Skeletal muscle cell (primary cell): ENCODE measurements at places on chromosomes 13 and 19.
A peak's percentile ranks its signal among the peaks of the same experiment; 100 is the strongest.

DNA sequence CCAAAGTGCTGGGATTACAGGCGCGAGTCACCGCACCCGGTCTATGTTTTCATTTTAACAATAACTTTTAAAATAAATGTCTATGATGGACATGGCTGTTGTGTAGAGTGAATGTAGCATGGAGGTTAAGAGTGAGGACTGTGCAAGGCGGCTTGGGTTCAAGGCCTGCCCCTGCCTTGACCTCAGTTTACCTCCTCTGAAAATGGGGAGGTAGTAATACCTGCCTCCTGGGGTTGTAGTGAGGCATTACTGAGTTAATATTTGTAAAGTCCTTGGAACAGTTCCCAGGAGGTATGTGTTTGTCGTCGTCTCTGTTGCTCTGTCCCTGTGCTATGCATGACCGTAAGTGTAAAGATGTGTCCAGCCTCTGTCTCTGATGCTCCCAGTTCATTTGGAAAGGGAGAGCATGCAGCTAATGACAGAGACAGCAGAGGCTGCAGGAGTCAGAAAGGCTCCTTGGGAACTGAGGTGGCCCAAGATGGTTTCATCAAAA lies 9.4 kb downstream of the GARRE1 start:
- DNase-seq: no peak

DNA sequence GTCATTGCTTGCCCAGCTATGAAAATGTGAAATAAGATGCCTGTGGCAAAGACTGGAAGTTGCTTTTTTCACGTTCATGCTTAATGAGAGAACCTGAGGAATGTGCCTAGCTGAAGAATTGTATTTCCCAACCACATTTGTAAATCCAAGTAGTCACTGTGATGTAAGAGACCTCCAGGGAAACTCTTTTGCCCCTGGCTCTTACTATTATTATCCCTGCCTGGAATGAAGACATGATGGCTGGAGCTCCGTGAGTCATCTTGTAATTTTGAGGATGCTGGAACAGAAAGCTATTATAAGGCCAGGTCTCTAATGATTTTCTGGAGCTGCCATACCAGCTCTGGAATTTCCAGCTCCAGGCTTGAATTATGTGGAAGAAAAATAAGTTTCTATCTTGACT lies 894.3 kb downstream of the DIAPH3 start:
- peak; percentile 28 for DNase-seq

DNA sequence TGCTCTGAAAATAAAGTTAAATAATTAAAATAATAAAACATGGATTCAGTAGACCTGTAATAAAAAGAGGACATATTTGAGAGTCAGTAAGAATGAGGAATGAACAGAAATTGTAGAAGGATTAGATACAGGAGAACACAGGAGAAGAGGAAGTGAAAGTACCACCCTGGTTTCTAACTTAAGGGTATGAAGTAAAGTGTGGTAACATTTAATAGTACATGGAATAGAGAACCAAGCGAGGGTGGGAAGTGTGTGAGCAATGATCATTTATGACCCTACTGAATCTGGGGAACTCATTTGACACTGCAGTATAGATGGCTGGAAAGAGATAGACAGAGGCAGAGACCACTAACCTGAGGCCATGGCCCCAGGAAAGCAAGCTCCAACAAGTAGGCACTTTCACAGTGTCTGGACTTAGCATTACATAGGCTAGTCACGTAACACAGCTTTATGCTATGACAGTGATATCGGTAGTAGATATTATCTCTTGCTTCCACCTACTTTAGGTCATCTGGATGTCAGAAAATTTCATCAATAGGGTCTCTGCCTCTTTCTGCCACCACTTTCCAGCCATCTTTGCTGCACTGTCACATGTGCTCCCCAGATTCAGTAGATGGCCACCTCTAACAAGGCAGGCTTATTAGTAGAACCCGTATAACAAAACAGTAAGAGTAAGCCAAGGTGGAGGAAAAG lies 633.9 kb upstream of the MIR17HG start:
- DNase-seq: no peak

GRCh38 chr13:24650161-24650560 lies 30.0 kb upstream of the ATP12A start:
- DNase-seq: peak; percentile 49

DNA sequence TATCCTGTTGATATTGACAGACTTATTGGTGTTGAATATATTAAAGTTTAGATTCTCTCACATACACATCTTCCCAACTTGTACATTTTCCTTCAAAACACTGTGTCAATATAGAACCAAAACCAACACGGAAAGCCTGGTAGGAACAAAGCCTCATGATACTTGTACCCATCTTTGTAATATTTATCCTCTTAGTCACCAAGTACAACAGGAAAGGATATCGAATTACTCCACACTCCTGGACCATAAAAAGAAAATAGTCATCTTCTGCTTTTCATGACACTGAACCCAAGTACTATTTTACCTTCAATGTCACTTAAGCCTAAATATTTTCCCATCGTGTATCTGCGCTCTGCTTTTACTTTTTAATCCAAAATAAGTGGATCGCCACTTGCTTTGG lies 702.9 kb upstream of the PCDH9 start:
- DNase-seq: no peak

DNA sequence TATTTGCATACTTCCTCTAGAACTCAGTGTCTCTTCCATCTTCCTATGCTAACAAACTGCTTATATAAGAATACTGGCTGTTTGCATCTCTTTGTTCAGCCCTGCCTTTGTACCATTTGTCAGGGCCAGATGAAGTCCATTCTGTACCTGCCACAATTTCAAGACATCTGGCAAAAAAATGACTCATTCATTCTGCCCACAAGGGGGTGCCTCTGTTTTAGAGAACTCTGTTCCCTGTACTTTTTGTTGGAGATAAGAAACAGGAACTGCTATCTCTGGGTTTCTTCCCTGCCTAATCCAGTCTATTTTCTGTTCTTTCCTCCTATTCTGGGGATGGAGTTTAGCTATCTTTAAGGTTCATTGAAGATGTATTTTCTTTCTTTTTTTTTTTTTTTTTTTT lies 23.0 kb downstream of the ZNF568 start:
- DNase-seq: no peak

DNA sequence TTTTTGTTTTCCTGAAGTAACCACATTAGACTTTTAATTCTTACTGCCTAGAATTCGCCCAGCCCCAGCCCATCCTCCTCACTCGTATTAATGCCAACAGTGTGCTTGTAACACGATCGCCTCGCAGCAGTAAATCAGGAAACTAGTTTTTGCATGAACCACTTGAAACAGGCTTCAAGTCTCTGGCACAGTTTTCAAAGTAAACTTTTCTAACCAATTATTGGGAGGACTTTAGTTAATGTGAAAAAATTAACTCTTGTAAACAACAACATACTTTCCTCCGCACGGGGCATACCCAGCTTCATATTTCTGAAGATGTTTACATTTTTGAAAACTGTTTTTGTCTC lies 39.2 kb downstream of the TNFRSF19 start:
- DNase-seq: peak; percentile 44

GRCh38 chr13:65456150-65456912 lies 1773.8 kb downstream of the PCDH9 start:
- no peak for DNase-seq

GRCh38 chr13:111506125-111506524 lies 185.7 kb downstream of the TEX29 start:
- DNase-seq: no peak

- no peak for DNase-seq
Observed at GRCh38 chr13:108263621-108264355, 5.7 kb upstream of the TNFSF13B start.

DNA sequence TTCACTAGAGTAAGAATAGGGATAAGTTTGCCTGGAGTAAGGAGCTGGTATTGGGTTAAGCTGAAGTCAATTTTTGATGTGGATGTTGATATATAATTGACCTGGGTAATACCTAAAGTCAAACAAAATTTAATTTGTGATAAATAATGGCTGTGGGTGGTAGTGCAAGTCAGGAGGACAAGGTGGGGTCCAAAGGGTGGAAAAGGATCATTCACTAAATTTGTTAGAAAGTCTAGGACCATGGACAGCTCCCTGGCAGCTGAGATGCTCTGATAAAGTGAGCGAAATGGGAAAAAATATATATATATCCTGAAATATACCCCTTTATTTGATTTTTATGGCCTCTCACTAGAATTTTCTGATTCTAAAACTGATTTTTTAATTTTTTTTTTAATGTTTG lies 463.5 kb downstream of the GPC6 start:
- DNase-seq: no peak

- no peak for DNase-seq
Observed at GRCh38 chr19:10640361-10640760, 13.8 kb upstream of the ILF3 start.

DNA sequence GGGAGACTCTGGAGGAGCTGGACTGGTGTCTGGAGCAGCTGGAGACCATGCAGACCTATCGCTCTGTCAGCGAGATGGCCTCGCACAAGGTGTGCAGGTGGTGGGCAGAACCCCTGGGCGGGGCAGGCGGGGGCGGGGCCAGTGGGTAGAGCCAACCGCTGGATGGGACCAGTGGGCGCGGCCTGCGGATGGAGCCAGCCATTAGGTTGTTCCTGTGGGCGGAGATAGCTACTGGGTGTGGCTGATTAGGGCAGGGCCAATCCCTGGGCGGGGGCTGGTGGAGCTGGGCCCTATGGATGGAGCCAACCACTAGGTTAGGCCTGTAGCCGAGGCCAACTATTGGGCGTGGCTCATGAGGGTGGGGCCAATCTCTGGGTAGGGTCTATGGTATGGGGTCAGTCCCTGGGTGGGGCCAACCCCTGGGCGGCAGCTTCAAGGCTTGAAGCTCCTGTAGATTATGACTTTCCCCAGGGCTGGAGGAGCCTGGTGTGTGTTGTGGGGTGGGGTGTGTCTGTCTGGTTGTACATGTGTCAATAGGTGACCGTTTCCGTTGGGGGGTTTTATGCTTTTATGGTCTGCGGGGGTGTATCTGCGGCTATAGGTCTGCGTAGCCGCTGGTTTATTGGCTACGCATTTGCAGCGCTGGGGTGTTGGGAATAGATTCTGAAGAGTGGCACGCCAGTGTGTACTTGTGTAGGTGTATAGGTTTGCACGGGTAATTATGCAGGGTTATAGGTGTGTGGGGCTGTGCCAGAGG lies 30.7 kb downstream of the PDE4A start:
- no peak for DNase-seq

DNA sequence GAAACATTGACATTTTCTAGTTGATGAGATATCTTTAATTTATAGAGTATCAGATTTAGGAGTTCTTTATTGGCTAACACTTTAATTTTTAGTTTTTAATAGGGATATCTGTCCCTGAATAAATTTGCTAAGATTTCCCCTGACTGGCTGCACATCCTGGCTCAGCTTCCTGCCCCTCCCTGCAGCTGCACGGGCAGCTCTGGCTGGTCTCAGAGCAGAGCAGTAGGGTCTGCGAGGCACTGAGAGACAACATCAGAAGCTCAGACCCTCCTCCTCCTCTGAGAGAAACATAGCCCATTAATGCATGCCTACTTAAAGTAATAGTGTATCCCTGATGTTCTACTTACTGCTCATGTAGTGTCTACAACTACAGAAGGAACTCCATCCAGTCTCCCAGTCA lies 139.2 kb downstream of the TNFSF13B start:
- no peak for DNase-seq

- no peak for DNase-seq
Observed at GRCh38 chr19:43534305-43534815, 1.4 kb downstream of the ZNF575 start.

DNA sequence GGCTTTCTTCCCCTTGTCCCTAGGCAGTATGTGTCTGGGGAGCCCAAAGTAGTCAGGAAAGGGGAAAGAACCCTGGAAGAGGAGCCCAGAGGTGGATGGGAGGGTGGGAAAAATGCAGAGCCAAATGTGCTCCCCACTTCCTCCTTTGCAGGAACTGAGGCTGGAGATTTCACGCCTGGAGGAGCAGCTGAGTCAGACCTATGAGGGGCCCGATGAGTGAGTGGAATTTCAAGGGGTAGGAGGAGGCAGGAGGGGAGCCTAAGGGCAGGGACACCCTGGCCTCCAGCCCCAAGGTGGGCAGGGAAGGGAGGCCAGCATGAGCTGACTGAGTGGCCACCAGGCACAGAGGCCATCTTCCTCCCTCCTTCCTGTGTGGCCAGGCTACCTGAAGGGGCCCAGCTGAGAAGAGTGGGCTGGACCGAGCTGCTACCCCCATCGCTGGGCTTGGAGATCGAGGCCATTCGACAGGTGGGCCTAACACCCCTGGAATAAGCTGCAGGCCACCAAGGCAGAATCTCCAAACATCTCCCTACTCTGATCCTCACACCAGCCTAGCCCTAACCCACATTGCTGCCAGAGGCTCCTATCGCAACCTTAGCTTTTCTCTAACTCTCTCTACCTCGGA lies 14.3 kb downstream of the PTH2 start:
- DNase-seq: no peak

DNA sequence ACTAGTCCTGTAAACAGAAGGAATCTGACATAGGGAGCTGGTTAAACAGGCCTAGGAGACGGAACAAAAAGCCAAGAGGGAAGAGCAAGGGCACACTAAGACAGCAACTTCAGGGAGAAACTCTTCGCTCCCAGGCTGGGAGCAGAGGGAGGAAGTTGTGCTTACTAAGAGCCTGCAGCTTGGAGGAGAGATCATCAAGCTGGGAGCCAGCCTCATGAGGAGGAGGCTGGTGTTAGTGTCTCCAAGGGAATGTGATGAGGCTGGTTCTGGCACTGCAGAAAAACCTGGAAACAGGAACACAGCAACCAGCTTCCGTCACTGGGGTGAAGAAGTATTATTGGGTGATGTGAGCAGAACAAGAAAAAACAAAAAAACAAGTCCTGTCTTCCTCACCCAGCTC lies 1027.3 kb downstream of the UQCRFS1 start:
- DNase-seq: no peak

GRCh38 chr19:14686411-14686810 lies 3.4 kb upstream of the ZNF333 start:
- DNase-seq: no peak

GRCh38 chr13:48892688-48893075 lies 83.0 kb upstream of the FNDC3A start:
- DNase-seq: no peak

- no peak for DNase-seq
Observed at GRCh38 chr19:24074720-24075454, 12.1 kb upstream of the ZNF254 start.

GRCh38 chr13:106471957-106472543 lies 63.4 kb downstream of the EFNB2 start:
- DNase-seq: peak; percentile 65

GRCh38 chr19:1267477-1268225 lies 1.5 kb upstream of the CIRBP start:
- no peak for DNase-seq

GRCh38 chr13:53201454-53202225 lies 173.0 kb downstream of the OLFM4 start:
- DNase-seq: no peak

GRCh38 chr13:84129966-84130365 lies 247.7 kb upstream of the SLITRK1 start:
- DNase-seq: no peak

GRCh38 chr13:46058268-46058667 lies 5.7 kb upstream of the ZC3H13 start:
- no peak for DNase-seq
